ENCODE measurements at places on chromosomes 1 and 21. TPM values are rescaled to one million over a fixed set of nuclear protein-coding genes. Genes with fewer than 3 reads are reported as not detected.

- no peak overlapping the region for H3K4me3 ChIP-seq
- DNase-seq, result no peak
- H3K27ac ChIP-seq, result no peak overlapping the region
- H3K27me3 ChIP-seq, result no peaks in the 10 kb centered on the region
- H3K36me3 ChIP-seq, result no peaks in the 10 kb centered on the region
These were observed 228.3 kb upstream of the ZP4 start for GRCh38 chr1:238119060-238119459.

GRCh38 chr1:19524791-19525190 is 39.5 kb upstream of the CAPZB start:
- H3K4me3 ChIP-seq, result no peak overlapping the region
- no peak overlapping the region for H3K27ac ChIP-seq
- no peaks in the 10 kb centered on the region for H3K4me1 ChIP-seq

DNA sequence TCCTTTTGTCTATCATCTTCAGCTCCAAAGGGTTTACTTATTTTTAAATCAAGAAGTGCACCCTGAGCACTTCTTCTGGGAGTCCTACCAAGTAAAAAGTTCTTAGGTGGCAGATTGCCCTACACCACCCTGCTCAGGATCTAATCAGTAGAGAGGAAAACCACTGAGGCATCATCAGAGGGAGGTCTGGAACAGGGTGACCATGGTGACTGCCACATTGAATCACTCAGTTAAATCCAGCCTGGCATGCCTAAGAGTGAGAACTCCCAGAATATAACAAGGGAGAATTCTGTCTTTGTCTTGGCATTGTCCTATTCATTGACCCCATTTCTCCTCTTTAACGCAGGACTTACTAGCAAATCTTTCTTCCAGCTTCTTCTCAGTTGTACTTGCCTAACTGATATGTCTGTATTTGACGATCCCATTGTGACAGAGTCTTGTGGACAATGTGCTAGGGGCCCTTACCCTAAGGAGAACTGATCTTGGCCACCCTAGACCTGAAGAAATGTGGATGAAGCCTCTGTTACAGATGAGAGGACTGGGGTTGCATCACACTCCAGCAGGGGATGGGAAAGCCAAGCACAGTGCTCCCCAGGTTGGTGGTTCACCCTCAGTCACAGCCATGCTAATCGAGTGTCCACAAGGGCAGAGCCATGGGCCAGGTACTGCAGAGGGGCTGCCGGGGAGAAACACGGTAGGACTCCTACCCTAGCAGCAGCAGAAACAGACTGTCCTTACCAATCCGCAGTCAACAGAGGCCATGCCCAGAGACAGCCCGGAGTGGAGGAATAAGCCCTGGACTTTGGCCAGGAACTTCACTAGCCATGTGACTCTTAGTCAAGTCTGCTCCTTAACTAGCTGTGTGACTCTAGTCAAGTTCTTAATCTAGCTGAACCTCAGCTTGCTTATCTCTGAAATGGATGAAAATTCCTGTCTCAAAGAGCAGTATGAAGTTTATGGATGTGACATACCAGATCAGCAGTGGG is 15.4 kb downstream of the PKP1 start:
- H3K4me3 ChIP-seq, result no peak overlapping the region
- no peaks in the 10 kb centered on the region for H3K36me3 ChIP-seq
- H3K27ac ChIP-seq, result no peak overlapping the region

GRCh38 chr1:168637350-168637991 is 61.1 kb downstream of the XCL1 start:
- no peak overlapping the region for H3K4me3 ChIP-seq
- no peak overlapping the region for H3K27ac ChIP-seq
- H3K36me3 ChIP-seq, result no peaks in the 10 kb centered on the region
- peaks cover 13% of the 10 kb centered on the region for H3K4me1 ChIP-seq
- DNase-seq, result no peak
- no peaks in the 10 kb centered on the region for H3K27me3 ChIP-seq

DNA sequence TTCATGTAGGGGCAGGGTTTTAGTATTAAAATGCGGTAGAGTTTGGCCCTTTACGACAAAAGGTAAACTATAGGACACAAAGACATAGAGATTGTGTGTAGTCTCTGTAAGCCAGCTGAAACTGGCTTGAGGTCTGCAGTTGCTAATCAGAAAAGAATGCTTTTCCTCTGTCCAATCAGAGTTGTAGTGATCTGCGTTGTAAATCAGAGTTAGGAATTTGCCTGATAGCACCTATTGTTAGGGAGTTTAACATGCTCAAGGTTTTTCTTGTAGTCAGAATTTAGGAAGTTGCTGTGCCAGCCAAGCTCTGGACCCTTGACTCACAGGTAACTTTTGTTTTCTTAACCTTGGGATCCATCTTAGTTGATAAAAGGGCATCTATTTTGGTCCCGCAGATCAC is 61.2 kb upstream of the VTCN1 start:
- no peaks in the 10 kb centered on the region for H3K36me3 ChIP-seq
- peaks cover 4% of the 10 kb centered on the region for H3K4me1 ChIP-seq
- DNase-seq, result no peak
- H3K4me3 ChIP-seq, result no peak overlapping the region
- H3K27me3 ChIP-seq, result no peaks in the 10 kb centered on the region

GRCh38 chr1:14759843-14760242 is 161.4 kb downstream of the KAZN start:
- H3K27me3 ChIP-seq, result no peaks in the 10 kb centered on the region
- DNase-seq, result no peak
- H3K27ac ChIP-seq, result no peak overlapping the region
- no peaks in the 10 kb centered on the region for H3K36me3 ChIP-seq
- H3K4me3 ChIP-seq, result no peak overlapping the region

DNA sequence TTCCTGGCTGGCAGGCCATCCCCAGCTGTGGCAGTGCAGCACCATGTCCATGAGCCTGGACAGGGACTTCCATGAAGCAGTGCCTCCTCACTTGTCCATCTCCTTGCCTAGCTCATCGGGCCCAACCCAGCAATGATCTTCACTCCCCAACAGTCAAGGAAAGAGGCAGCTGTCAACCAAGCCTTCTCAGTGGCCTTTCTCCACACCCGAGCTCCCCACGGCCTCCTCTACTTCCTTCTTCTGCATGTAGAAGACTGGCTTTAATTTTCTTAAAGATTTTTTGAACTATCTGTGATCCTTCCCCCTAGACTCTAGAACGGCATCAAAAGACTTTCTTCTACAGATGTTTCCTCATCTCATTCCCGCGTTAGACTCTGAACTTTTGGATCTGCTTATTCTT is 65.5 kb upstream of the COA6 start:
- no peak overlapping the region for H3K27ac ChIP-seq
- DNase-seq, result no peak
- H3K4me3 ChIP-seq, result no peak overlapping the region
- H3K36me3 ChIP-seq, result no peaks in the 10 kb centered on the region

DNA sequence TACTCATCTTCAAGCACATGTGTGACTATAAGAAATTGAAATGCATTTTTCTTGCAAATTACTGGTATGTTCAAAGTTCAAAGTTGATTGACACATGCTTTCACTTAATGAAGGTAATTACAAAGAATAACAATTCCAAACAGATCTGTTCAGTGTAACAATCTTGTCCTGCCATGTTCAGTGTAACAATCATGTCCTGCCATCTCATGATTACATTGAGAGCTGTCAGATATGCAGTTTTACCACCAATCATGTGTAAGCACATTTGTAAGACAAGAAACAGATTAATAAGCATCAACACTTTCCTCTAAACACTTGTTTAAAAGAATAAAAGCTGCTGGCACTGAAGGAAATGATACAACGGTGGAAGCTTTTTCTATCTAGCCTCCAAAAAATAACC is 80.3 kb upstream of the ZNF281 start:
- no peak overlapping the region for H3K4me3 ChIP-seq
- DNase-seq, result no peak
- no peaks in the 10 kb centered on the region for H3K36me3 ChIP-seq
- no peak overlapping the region for H3K27ac ChIP-seq
- peaks cover 10% of the 10 kb centered on the region for H3K4me1 ChIP-seq

DNA sequence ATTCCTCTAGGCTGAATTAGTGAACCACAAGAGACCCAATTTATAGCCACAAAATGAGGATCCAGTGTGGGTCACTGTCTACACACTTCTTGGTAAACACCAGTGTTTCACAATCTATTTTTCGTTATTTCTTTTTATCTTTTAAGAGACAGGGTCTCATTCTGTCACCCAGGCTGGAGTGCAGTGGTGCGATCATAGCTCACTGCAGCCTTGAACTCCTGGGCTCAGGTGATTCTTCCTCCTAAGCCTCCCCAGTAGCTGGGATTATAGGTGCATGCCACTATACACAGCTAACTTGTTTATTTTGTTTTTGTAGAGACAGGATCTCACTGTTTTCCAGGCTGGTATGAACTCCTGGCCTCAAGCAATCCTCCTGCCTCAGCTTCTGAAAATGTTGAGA is 29.3 kb upstream of the SLC45A3 start:
- no peak for DNase-seq
- no peaks in the 10 kb centered on the region for H3K27me3 ChIP-seq
- no peak overlapping the region for H3K27ac ChIP-seq
- no peaks in the 10 kb centered on the region for H3K4me1 ChIP-seq
- H3K36me3 ChIP-seq, result no peaks in the 10 kb centered on the region

DNA sequence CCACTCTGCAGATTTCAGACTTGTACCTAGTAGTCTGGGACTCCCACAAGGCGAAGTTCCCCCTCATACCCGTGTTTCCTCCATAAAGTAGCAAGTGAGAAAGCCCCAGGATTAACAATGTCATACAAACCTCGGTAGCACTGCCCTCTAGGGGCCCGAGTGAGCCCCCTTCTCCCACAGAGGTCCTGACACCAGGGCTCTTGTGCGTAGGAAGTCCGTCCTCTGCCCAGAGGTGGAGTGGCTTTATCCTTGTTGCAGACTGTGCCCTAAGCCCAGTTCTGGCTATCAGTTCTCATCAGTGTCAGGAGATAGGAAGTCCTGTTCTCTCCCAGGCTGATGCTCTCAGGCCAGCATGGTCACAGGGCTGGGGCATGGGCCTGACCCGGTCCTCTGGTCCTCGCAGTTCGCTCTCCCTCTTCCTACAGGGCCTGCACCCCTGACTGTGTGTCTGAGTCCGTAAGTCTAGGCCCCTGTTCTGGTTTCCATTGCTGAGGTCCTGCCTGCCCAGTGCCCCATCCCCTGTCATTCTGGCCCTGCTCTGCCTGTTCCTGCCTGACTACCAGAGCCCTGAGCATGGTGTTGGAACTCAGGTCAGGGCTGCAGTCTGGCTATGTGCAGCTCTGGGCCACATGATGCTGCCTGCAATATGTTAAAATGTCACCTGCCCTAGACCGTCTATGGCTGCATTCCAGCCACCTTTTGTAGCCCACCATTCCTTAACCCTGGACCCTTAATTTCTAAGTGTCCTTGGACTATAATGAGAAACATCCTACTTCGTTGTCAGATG is 285.6 kb downstream of the ASTN1 start:
- no peaks in the 10 kb centered on the region for H3K27me3 ChIP-seq
- no peak for DNase-seq
- H3K27ac ChIP-seq, result no peak overlapping the region
- H3K36me3 ChIP-seq, result no peaks in the 10 kb centered on the region
- H3K4me3 ChIP-seq, result no peak overlapping the region
- no peaks in the 10 kb centered on the region for H3K4me1 ChIP-seq

GRCh38 chr21:21001591-21002100 is 3.4 kb downstream of the NCAM2 start:
- no peaks in the 10 kb centered on the region for H3K4me1 ChIP-seq
- H3K4me3 ChIP-seq, result no peak overlapping the region
- no peaks in the 10 kb centered on the region for H3K36me3 ChIP-seq
- H3K27ac ChIP-seq, result no peak overlapping the region

DNA sequence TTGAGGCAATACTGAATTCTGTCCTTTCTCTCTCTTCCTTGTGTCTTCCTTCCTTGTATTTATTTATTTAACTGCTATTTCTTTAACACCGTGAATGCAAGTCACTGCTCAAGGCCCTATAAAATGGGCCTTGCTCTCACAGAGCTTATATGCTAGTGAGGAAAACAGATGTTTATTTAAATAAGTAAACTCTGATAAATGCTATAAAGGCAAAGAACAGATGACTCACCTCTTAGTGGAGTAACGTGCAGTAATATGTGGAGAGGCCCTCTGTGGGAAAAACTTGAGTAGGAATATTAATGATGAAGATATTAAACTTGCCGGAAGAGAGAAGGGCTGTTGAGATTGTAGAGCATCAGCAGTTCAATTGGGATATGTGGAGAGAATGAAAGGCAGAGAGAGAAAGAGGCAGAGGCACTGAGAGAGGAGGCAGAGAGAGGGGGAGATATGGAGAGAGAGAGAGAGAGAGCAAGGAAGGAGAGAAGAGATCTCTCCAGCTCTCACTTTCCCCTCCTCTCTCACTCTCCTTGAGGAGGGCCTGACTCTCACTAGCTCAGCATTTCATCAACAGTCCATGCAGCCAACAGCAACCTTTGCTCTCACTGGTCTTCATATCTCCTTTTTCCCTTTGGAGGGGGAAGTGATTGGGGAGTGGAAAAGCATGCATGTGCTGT is 322.2 kb downstream of the LMX1A start:
- no peak overlapping the region for H3K27ac ChIP-seq
- H3K36me3 ChIP-seq, result no peaks in the 10 kb centered on the region
- H3K4me1 ChIP-seq, result no peaks in the 10 kb centered on the region
- H3K4me3 ChIP-seq, result no peak overlapping the region

DNA sequence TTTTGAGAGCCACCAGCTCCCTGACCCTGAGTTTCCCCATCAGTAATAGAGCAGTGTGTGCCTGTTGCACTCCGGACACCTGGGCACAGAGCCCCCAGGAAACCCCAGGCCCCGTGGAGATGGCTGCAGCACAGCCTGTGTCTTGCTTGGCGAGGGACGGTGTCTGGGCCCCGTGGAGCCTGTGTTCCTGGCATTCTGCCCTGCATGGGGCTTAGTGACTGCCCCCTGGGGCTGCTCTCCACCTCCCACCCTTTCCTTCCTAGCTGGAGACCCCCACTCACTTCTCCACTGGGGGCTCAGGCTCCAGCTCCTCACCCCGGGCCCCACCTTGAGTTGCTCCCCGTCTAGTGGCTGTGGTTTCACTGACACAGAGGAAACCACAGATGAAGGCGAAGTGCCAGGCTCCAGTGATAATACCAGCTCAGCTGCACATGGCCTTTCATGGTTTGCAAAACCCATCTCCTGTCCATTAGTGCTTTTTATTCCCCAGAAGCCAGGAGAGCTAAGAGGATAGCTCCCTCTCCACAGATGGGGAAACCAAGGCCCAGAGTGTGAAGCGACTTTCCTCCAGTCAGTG is 39.4 kb downstream of the DMRTB1 start:
- no peak overlapping the region for H3K27ac ChIP-seq
- no peak for DNase-seq
- H3K27me3 ChIP-seq, result no peaks in the 10 kb centered on the region
- no peak overlapping the region for H3K4me3 ChIP-seq
- H3K36me3 ChIP-seq, result no peaks in the 10 kb centered on the region

Gene GIPC2
- total RNA-seq, result 16.4 TPM

Gene CBR3
- 2.4 TPM for total RNA-seq

Gene AUNIP
- not detected for total RNA-seq

Gene DCST1
- total RNA-seq, result not detected

Gene OPTC
- not detected for total RNA-seq

Gene JMJD4
- total RNA-seq, result 4.8 TPM

Gene KIF17
- 0.49 TPM for total RNA-seq

Gene DNASE2B
- 0.15 TPM for total RNA-seq

Gene MTARC2
- 14.8 TPM for total RNA-seq
